ENCODE measurements at places on chromosomes 1 and 21.

- DNase-seq: no peak
Observed at GRCh38 chr1:55144886-55145285, 70.3 kb downstream of the USP24 start.

DNA sequence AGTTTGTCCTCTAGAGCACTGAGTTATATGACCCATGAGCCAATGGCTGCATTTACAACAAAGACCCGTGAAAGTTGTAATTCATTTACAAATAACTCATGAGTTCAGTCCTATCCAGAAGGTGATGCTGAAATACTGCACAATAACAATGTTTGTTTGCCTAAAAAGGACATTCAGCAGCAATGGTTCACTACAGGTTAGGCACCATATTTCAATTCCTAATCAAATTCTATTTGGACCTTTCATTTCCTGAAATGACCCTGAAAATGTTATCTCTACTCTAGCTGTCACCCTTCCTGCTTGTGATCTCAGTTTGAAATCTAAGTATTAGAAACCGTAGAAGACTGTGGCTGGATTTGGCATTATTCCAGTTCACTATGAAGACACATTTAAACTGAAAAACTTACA lies 191.2 kb upstream of the SAMSN1 start:
- DNase-seq: no peak

DNA sequence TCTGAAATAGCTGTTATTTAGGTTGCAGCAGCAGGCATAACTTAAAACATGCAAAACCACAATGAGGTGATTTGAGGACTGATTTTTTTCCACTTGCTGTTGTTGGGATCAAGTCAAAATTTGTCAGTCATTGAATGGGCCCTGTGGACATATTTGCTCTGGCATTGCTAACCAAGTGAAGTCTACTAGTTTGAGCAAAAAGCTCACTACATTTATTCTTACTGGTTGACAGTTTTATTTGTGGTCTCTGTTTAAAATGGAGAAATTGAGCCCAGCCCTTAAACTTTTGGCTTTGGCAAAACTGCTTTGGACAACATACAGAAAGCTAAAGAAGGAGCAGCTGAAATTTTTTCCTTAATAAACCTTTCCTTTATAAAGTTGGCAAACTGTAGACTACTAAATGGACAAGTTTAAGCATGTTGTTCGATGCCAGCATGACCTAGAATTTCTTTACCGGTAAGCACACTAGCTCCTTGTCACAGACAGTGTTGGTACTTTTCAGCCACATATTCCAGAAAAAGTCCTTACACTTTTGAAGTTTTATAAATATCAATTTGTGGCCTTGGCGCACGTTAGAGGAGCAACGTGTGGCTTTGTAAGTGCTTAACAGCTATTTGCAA lies 234.6 kb downstream of the USP25 start:
- DNase-seq: no peak

- DNase-seq: no peak
Observed at GRCh38 chr1:6281511-6282402, 20.9 kb upstream of the GPR153 start.

DNA sequence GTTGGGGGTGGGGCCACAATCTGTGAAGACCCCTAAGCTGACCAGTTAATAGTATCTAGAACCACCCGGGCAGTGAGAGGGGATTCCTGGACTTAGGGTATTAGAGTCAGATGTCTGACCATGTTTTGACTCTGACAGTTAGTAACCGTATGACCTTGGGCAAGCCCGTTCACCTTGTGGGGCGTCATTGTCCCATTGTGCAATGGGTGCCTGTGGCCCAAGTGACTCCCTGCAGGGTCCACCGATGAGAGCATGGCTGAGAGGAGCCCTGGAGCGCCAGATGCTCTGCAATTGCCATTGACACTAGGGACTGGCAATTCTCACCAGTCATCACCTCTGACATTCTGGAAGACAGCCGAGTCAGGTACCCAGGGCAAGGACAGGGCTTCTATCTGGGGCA lies 225.9 kb upstream of the CSF3R start:
- DNase-seq: no peak

DNA sequence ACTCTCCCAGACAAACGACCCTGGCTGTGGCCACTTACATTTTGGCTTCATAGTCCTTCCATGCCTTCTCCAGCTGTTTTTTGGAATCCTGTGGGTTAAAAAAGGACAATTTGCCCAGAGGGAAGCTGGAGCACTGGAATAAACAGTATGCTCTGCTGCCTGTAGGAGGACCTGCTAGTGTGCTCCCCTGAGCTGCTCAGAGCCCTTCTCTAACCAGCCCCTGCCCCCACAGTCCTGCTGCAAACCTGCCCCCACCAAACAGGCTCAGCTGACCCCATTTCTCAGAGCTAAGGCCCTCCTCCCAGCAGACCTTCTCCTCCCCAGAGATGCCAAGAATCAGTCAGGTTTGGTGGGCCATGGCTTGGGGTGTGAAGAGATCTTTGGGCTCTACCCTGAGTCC lies 26.9 kb upstream of the TCEA3 start:
- DNase-seq: no peak

GRCh38 chr1:16338961-16339360 lies 13.3 kb downstream of the FBXO42 start:
- no peak for DNase-seq

GRCh38 chr1:29186252-29186651 lies 4.6 kb upstream of the SRSF4 start:
- no peak for DNase-seq

DNA sequence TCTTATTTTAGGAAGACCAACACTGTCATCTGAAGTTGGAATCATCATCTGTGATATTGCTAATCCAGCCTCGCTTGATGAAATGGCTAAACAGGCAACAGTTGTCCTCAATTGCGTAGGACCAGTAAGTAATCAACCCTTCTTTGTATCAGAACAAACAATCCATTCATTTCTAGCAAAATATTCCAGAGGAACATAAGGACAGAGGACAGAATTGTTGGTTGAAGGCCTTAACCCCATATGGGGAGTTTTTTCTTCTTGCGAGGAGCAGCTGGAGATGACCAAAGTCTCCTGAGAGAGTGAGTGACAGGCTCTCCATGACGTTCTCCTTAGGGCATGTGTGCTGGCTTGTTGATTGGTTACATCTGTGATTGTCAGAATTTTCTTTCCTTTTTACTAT lies 2.7 kb downstream of the SCCPDH start:
- no peak for DNase-seq

DNA sequence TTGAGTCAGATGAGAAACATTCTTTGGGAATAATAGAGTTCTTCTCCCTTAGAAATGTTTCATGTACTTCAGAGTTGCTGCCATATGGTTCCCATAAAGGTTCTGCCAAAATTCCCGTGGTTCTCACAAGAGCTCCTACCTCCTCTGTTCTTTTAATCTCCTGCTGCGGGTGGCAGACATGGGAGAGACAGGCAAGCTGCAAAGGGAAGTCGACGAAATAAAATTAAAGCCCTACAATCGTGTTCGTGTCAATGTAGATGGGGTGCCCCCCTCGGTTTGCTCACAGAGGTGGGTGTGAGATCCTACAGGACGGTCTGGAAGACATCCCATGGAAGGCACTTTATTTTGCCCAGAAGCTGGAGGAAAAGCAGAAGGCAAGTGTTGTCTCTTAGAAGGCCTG lies 276.0 kb downstream of the RWDD3 start:
- DNase-seq: no peak

GRCh38 chr1:159791031-159791430 lies 10.3 kb downstream of the DUSP23 start:
- no peak for DNase-seq

- no peak for DNase-seq
Observed at GRCh38 chr1:114651893-114652292, 18.0 kb downstream of the DENND2C start.

- DNase-seq: no peak
Observed at GRCh38 chr1:41840592-41841246, 78.0 kb downstream of the HIVEP3 start.

GRCh38 chr1:154863315-154864174 lies 6.5 kb downstream of the KCNN3 start:
- DNase-seq: no peak

- DNase-seq: no peak
Observed at GRCh38 chr1:218357893-218358232, 12.7 kb downstream of the TGFB2 start.

DNA sequence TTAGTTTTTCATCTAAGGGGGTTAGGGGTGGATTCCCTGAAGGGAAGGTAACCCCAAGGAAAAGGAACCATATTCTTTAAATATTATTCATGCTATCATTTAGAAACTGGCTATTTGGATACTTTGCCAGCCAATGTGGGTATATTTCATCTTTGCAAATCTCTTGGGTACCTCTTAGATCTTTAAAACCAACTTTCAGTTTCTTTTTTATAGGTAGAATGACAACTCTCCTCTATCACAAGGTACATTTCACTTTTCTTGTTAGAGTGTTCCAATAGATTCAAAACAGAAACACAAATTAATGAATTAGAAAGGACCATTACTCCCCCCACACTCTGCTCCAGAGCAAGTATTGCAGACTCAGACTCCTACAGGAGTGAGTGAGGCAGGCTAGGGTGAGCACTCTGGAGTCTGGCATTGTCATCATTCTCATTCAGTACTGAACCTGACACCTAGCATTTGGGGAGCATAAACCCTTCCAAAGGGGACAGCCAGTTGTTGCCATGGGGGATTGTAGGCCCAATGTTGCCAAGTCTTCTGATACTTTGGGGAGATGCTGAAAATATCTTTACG lies 43.0 kb downstream of the MACO1 start:
- DNase-seq: no peak

GRCh38 chr1:35499231-35499630 lies 58.0 kb downstream of the KIAA0319L start:
- DNase-seq: no peak

DNA sequence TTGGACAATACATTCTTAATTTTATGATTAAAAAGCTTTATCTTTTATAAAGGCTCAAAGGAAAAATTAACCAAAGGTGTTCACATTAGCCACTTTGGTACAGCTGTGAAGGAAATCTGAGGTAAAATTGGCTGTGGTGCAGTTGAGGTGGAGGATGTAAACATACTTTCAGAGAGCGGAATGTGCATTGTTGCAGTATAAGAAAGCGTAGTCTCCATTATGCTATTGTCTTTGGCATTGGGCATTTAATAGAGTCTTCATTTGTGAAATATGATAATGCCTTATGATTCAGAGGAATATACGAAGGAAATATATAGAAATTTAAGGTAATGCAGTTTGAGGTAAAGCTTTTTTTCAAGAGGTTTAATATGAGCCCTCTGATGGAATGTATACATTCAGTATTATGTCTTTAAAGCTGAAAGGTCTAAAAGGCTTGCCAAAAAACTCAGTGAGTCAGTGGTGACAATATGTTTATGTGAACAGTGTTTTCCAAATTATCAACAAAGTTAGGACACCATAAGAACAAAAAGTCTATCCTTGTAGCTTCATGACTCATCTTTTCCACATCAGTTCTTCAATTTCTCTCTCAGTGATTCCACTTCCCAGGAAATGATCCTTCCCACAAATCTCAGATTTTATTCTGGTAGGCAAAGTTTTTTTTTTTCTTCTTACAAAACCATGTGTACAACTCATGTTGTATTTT lies 26.9 kb upstream of the DDR2 start:
- no peak for DNase-seq

DNA sequence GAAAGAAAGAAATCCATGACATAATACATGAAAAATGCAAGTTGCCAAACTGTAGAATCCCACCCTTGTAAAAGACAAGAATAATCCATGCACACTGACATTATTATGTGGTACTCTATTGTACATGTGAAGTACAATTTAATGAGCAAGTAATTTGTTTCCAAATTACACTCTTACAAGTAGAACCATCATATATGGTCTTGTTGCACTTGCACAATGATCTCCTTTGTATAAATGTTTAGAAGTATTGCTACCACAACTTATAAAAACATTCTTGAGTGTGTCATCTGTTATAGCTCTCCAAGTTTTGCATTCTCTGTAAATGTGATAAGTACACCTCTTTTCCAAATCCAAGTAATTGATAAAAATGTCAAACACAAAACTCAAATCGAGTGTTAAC lies 29.1 kb upstream of the ZNF281 start:
- DNase-seq: no peak

DNA sequence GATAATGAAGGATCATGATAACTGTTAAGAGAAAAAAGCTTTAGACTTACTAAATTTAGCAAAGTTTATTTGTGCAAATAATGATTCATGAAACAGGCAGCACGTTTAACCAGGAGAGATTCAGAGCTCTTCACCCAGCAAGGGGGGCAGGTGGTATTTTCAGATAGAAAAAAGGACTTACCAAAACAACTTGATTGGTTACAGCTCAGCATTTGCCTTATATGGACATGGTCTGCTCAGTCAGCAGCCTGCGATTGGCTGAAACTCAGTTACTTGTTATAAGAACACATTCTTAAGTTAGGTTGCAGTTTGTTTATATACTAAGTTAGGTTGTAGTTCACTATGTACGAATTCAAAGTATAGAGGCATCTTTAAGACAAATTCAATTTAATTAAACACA lies 165.6 kb downstream of the DUSP10 start:
- no peak for DNase-seq

DNA sequence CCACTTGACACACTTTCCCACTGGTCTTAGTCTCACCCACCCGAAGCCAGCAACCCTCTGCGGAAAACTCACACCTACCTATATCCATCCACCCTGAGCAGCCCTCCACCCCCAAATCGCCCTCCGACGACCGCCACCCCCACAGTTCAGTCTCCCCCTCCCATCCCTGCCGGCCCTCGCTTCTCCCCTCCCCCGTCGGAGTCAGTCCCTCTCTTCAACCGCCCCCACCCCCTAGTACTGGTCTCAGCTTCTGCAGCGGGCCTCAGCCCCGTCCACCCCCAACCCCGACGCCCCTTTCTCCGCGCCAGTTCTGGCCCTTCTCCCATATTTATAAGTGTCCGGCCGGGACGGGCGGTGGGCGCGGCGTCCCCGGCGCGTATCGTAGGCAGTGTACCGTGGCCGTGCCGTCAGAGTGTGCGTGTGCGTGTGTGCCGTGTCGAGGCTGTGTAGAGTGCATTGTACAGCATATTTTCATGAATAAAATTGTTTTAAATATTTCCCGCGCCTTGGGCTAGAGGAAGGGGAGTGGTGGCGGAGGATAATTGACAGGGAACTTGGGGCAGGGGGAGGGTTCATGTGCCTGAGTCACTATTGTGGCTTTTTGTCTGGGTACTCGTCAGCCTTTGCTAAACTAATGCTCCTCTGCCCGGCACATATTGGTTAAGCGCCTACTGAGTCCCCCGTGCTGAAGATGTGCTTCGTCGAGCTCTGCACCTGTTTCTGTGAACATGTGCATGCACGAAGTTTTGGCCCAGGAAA lies 22.0 kb downstream of the FOXO6 start:
- DNase-seq: no peak

DNA sequence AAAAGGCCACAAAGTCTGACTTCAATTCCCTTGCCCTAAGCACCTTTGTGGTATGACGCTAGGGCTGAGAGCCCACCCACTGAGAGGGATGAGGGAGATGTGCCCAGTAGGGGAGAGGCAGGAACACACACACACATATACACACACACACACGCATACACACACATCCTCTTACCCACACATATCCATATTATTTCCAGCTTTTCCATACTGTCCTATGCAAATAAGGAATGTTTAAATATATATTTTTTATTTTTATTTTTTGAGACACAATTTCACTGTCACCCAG lies 3.0 kb downstream of the RAB25 start:
- DNase-seq: no peak
